Activated T-cell treated with anti-CD3 and anti-CD28 coated beads, Interleukin-2, amount 50 U/mL, for 72 hours (primary cell): ENCODE measurements at places on chromosomes 11 and 22.

DNA sequence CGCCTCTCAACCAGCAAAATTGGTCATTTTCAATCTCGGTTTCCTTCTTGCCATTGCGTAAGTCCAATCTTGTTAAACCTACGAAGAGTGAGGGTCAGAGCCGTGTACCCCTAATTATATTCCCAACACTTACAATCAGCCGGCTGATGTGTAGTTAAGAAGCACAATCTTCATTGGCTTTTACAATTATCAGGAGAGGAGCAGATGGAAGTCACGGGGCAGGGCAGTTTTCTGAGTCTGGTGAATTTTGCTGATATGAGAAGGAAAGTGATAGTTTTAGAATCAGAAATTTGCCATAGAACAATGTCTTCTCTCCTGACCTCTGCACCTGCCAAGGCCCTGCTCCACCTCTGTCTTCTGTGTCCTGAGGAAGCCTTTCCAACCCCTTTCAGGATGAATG lies 35.0 kb upstream of the ATXN10 start:
- DNase-seq: no peak

GRCh38 chr11:78717041-78717440 lies 142.4 kb upstream of the NARS2 start:
- DNase-seq: no peak

DNA sequence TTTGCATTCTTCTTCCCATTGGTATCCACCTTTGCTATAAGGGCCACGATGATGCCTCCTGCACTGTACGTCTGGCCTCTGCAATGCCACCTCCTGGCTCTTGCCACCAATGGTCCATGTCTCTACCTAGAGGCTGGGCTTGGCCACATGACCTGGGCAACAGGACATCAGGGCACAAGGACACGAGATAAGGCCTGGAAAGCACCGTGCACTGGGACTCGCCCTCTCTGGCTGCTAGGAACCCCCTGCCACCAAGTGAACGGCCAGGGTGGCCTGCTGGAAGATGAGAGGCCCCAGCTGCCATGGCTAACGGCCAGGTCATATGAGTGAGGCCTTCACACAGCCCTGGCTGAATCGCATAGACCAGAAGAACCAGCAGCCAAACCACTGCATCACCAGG lies 87.4 kb downstream of the TRMU start:
- DNase-seq: no peak

DNA sequence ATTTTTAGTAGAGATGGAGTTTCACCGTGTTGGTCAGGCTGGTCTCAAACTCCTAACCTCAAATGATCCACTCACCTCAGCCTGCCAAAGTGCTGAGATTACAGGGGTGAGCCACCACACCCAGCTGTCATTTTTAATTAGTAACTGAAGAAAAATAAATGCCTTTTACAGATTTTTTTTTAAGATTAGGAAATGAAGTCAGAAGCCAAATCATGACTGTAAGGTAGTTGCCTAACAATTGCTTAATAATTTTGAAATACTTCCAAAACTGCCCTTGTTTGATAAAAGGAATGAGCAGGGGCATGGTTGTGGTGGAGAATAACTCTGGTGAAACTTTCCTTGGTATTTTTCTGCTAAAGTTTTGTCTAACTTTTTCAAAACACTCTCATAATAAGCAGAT lies 98.9 kb upstream of the SLC5A12 start:
- no peak for DNase-seq

DNA sequence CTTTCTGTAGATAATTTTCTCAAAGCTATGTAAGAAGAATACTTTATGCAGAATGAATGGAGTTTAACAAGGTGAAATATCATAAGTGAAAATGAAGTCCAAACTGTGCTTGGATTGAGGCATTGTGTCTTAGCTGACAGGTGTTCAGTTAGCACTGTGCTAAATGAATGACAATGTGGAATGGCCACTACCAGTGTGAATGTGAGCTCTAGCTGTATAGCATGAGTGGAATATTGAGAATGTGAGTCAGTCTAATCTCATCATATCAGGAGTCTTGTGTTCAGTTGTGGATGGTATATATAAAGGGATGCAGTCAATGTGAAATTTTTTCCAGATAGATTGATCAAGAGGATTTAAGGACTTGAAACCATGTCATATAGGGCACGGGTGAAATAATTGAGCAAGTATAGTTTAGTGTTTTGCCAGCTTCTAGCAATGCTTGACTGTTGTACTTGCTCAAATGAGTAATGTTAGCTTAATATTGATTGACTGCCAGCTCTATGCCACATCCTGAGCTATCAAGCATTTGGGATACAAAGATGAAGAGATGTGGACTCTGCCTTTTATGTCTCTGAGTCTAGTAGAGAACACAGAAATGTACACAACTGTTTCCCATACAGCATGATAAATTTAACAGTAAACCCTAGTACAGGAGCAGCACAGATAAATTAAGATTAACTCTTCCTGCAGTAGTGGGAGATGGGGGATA lies 10.6 kb upstream of the RAG2 start:
- DNase-seq: no peak
